Natural killer cell (primary cell): ENCODE measurements at places on chromosomes 5 and 9. TPM values are rescaled to one million over a fixed set of nuclear protein-coding genes. Genes with fewer than 3 reads are reported as not detected.

Gene BTNL8
- total RNA-seq, result not detected

GRCh38 chr5:149143470-149143869 is 2.2 kb downstream of the ABLIM3 start:
- DNase-seq, result no peak
- H3K4me1 ChIP-seq, result peaks cover 6% of the 10 kb centered on the region
- no peaks in the 10 kb centered on the region for H3K36me3 ChIP-seq
- no peak overlapping the region for H3K4me3 ChIP-seq
- no peak overlapping the region for H3K27ac ChIP-seq
- peaks cover 10% of the 10 kb centered on the region for H3K27me3 ChIP-seq

Gene LRRC19
- not detected for total RNA-seq

Gene BAAT
- total RNA-seq, result not detected

DNA sequence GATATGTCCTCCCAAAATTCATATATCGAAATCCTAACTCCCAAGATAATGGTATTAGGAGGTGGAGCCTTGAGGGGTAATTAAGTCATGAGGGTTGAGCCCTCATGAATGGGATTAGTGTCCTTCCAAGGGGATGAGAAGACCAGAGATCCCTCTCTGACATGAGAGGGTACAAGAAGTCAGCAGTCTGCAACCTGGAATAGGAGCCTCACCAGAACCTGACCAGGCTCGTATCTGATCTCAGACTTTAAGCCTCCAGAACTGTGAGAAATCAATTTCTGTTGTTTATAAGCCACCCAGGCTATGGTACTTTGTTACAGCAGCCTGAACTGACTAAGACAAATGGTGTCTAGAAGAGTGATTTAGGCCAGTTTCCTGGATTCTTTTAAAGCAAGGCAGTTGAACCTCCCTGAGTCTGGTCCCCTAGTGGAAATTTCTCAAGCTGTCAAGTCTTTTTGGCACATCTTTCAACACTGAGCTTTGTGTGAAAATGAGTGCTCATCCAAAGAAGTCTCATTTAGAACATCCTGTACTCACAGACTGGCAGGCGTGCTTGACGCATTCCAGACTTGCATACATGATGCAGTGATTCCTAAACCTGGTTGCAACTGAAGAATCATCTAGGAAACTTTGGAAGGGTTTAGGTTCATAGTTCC is 254.8 kb upstream of the PPP1R2B start:
- H3K27ac ChIP-seq, result no peak overlapping the region
- no peaks in the 10 kb centered on the region for H3K4me1 ChIP-seq
- H3K4me3 ChIP-seq, result no peak overlapping the region
- H3K27me3 ChIP-seq, result peaks cover 3% of the 10 kb centered on the region
- DNase-seq, result no peak
- no peaks in the 10 kb centered on the region for H3K36me3 ChIP-seq

Gene SPATA31E1
- not detected for total RNA-seq

DNA sequence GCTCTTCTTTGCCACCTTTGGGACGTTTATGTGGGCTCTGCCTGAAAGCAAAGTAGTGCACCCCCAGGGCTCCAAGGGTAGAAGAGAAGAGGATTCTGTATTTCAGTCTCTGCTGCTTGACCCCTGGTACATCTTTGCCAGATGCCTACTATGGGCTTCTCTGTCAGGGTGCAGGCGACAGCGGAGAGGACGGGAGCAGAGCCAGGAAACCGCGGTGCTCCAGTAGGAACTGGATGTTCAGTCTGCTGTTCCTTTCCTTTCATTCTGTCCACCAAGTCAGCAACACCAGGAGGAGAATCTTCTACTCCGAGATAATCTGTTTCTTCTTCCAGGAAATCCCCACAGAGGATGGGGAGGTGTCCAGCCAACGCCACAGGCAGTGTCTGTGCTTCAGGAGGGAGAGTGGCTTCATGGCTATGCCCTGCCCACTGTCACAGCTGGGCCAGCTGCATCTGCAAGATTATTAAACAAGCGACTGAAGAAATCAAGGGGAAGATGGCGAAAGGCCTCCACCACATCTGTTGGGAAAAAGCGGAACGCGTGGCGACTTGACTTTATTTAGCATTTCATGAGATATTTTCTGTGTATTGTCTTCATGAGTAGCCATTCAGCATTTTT is 398.3 kb downstream of the IRX1 start:
- H3K36me3 ChIP-seq, result no peaks in the 10 kb centered on the region
- DNase-seq, result no peak
- no peak overlapping the region for H3K27ac ChIP-seq
- H3K4me1 ChIP-seq, result no peaks in the 10 kb centered on the region
- no peaks in the 10 kb centered on the region for H3K27me3 ChIP-seq

Gene APBA1
- 0.31 TPM for total RNA-seq

DNA sequence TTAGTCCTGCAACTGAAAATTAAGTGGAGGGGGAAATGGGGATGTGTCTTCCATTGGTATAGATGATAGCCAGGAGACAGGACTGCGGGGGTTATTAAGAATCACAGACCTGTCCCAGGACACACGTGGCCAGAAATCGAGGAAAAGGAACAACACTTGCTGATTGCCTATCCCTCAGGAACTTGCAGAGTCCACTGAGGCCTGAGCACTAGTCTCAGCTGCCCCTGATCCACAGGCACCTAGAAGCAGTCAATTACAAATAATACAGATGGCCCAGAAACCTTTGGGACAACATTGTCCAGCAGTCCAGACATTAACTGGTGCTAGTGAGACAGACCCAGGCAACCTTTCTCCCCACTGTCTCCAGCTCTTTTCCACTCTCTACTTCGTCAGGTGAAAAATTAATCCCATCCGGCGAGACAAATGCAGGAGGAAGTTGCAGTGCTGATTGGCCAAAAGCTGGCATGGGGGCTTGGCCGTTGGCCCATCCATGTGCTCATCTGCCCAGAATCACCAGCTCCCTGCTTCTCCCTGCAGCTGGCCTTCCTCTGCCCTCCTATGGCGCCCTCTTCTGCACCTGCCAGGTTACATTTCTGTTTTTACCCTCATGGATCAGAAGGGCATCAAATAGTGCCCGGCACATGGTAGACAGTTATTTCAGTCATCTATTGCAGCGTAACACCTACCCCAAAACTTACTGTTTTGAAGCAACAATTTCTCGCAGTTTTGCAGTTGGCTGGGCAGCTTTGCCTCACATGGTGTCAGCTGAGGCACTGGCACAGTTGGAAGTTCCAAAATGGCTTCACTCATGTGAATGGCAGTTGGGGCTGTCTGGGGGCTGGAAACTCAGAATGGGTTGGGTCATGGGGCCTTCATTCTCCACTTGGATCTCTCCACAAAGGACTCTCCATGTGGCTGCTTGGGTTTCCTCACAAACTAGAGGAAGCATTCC is 3.6 kb upstream of the B4GALT1 start:
- no peak overlapping the region for H3K4me3 ChIP-seq
- H3K27ac ChIP-seq, result no peak overlapping the region
- H3K36me3 ChIP-seq, result no peaks in the 10 kb centered on the region
- DNase-seq, result peak; percentile 68
- no peaks in the 10 kb centered on the region for H3K27me3 ChIP-seq

- H3K36me3 ChIP-seq, result no peaks in the 10 kb centered on the region
- no peak for DNase-seq
- H3K27me3 ChIP-seq, result no peaks in the 10 kb centered on the region
- no peak overlapping the region for H3K27ac ChIP-seq
- no peak overlapping the region for H3K4me3 ChIP-seq
These were observed 1755.8 kb upstream of the WWC1 start for GRCh38 chr5:166535641-166536040.
